ENCODE measurements at places on chromosomes 13 and 19.

- peak; percentile 91 for DNase-seq
These were observed 19.2 kb downstream of the RCN3 start for GRCh38 chr19:49546825-49547565.

GRCh38 chr13:42148538-42148937 lies 100.1 kb downstream of the DGKH start:
- DNase-seq = peak; percentile 9

GRCh38 chr13:93577105-93577504 lies 350.5 kb downstream of the GPC6 start:
- no peak for DNase-seq

DNA sequence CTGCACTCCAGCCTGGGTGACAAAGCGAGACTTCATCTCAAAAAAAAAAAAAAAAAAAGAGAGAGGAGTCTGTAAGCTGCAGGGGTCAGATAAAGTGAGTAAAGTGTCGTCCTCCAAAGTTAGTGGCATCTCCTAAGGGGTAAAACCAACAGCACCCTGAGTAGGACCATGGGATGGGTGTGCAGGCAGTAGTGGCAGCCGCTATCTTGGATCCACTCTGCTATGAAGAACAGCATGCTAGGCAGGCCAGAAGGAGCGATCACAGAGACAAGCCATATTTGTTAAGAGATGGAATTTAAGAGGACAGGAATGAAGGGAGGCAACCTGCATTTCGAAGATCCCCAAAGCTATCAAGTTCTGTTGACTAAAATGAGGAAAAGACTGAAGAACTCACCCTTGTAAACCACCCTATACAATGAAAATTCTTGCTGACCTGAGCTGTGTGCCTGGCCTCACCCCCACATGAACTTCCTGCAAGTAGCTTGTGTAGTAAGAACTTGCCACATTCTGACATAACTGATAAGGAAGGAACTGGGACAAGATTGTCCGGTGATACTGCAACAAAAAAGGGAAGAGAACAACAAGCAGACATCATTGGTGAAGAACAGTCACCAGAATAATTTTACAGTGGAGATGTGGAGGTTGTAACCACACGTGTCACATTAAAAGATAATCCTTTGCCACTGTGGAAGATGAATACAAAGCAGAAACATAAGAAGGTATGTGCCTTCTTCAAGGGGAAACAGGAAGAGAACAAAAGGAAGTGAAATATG lies 16.2 kb downstream of the DPY19L3 start:
- peak; percentile 86 for DNase-seq

GRCh38 chr19:55086730-55087541 lies 11.3 kb downstream of the EPS8L1 start:
- peak; percentile 84 for DNase-seq

DNA sequence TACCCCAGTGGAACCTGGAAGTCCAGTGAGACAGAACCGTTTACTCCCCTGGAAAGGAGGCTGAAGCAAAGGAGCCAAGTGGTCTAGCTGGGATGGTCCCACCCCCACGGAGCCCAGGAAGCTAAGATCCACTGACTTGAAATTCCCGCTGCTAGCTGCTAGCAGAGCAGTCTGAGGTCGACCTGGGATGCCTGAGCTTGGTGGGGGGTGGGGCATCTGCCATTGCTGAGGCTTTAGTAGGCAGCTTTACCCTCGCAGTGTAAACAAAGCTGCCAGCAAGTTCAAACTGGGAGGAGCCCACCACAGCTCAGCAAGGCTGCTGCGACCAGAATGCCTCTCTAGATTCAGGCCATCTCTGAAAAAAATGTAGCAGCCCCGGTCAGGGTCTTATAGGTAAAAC lies 437.0 kb downstream of the SUCLA2 start:
- no peak for DNase-seq

DNA sequence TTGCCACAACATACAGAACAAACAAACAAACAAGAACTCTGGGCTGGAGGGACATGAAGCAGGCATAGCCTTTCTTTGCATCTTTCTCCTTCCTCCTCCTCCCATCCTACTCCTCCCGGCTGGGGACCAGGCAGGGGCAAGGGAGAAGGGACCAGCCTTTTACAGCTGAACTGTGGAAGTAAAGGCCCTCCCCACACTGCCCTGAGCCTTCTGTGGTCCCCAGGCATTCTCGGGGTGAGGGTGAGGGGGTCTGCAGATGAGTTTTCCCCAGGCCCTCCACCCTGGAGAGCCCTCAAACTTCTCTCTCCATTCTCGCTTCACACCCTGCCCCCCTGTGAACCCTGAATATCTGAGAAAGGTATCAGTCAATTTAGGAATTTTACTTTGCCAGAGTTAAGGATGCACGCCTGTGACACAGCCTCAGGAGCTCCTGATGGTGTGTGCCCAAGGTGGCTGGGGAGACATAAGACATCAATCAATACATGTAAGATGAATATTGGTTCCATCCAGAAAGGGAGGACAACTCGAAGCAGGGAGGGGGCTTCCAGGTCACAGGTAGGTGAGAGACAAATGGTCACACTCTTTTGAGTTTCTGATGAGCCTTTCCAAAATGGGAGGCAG lies 170.9 kb downstream of the COL4A1 start:
- DNase-seq = no peak

All from hematopoietic multipotent progenitor cell treated with erythropoietin and hydrocortisone succinate and interleukin-3 and kit ligand, for 4 days (in vitro differentiated cells).